ENCODE measurements at places on chromosomes 4 and X.

GRCh38 chr4:24734511-24734910 is 60.9 kb upstream of the SOD3 start:
- DNase-seq = no peak

GRCh38 chr4:1333256-1333655 is 13.8 kb upstream of the UVSSA start:
- DNase-seq = no peak

DNA sequence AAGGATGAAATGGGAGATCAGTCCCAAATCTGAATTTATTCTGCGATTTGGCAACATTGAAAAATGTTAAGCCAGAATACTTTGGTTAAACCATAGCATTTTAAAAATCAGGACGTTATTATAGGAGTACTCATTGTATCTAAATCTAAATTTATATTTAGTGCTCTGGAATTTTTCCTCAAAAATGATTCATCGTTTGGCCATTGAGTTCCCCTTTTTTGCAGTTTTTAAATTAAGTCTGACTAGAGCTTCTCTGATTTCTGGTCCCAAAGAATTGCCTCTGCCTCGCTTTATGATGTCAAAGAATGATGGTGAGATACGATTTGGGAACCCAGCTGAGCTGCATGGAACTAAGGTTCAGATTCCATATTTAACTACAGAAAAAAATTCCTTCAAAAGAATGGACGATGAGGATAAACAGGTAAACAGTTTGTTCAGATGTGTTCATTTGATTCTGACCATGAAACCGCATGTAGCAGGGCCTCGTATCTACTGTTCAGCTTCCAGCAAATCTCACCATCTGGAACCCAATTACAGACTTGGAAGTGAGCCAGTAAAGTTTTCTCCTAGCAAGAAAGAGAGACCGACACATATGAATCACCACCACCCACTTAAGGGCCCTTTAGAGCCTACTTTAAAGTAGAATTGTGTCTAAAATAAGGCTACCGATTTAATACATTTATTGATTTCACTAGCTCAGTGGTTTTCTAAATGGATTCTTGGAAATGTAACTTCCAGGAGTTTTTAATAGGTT is 75.6 kb downstream of the REPS2 start:
- no peak for DNase-seq

DNA sequence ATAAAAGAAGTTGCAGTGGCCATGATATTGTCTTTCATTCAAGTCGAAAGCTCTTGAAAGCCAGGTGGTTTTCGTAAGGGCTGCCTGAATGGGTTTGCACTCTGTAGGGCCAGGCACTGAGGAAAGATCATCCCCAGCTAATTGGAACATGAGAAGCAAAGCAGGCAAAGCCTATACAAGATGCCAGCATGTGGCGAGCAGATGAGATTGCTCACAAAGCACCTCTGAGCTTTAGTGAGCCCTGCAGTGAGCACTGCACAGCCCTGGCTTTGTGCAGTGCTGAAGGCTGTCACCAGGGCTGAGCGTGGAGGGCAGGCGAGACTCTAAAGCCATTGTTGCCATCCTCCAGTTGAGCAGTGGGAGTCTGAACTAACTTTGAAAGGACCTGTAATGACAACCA is 53.8 kb downstream of the HADH start:
- no peak for DNase-seq

- DNase-seq = peak; percentile 67
These were observed 64.1 kb downstream of the RLIM start for GRCh38 chrX:74550295-74550802.

DNA sequence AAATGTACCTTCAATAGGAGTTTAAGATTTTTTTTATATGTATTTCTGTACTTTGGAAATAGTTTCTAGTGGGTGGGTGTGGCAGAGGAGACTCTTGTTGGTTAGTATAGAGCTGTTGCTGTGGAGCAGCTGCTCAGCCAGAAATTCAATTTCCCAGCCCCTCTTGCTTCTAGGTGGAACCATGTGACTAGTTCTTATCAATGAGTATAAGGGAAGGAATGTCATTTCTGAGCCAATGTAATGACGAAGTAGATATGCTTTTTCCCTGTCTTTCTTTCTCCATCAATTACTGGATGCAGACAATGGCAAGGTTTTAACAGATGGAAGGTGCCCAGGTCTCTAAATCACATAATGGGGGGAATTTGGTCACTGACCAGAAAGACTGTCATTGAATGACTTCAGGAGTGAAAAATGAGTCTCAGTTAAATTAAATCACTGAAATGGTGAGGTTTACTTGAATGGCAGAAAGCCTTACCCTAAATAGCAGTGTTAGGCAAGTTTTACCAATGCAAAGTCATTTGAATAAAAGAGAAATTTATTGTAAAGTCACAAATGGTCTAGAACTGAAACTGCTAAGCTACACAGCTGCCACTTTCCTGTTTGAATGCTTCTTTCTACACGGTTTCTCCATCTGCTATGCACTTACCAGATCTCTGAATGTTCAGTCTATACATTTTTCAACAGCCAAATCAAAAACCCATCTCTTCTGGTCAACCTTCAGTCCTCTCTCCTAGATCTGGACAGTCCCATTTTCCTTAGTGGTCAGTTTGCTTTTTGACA is 795.4 kb upstream of the MAGEB2 start:
- DNase-seq = no peak

DNA sequence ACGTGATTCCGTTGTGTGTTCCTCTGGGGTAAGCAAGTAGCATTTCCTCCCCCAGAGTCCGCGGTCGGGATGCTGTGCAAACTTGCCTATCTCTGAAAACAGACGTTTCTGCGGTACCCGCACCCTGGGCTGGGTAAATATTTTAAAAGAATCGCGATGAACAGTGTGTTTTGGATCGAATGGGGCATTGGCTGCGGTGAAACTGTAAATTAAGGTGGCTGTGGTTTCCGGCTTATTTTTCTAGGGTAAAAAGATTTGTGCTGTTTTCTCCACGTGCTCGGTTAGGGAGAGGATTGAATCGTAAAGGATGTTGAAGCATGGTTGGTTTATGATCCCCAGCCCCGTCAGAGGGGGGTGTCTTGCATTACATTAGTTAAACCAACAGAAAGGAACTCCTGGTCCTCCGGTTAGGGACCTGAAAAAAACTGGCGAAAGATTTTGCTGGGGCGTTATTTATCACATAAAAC is 1.2 kb downstream of the HHIP start:
- DNase-seq = no peak

- DNase-seq = no peak
These were observed 34.8 kb downstream of the CCDC149 start for GRCh38 chr4:24877868-24878635.

GRCh38 chrX:41384051-41384705 is 50.2 kb downstream of the DDX3X start:
- DNase-seq = peak; percentile 24

DNA sequence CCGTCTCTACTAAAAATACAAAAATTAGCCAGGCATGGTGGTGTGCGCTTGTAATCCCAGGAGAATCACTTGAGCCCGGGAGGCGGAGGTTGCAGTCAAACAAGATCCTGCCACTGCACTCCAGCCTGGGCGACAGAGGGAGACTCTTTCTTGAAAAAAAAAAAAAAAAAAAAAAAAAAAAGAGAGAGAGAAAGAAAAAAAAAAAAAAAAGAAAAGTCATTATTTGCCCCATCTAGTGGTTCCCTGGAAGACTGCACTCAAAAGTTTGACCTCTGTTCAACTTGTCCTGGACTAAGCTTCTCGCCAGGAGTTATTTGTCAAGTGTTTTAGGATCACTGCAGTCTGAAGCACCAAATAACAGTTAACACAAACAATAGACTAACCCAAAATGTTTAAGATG is 45.3 kb upstream of the KCTD8 start:
- DNase-seq = no peak

GRCh38 chr4:40325406-40326019 is 9.6 kb upstream of the CHRNA9 start:
- no peak for DNase-seq

GRCh38 chr4:53804719-53805118 is 213.4 kb upstream of the LNX1 start:
- no peak for DNase-seq

- DNase-seq = no peak
These were observed 3.0 kb downstream of the ATP8A1 start for GRCh38 chr4:42653626-42654560.

GRCh38 chr4:152620915-152621314 is 58.9 kb downstream of the TMEM154 start:
- DNase-seq = no peak

GRCh38 chr4:17448689-17449088 is 63.2 kb downstream of the QDPR start:
- DNase-seq = no peak

GRCh38 chrX:10597871-10598270 is 22.5 kb downstream of the MID1 start:
- no peak for DNase-seq

- no peak for DNase-seq
These were observed 226.2 kb downstream of the PALLD start for GRCh38 chr4:168723020-168723419.

DNA sequence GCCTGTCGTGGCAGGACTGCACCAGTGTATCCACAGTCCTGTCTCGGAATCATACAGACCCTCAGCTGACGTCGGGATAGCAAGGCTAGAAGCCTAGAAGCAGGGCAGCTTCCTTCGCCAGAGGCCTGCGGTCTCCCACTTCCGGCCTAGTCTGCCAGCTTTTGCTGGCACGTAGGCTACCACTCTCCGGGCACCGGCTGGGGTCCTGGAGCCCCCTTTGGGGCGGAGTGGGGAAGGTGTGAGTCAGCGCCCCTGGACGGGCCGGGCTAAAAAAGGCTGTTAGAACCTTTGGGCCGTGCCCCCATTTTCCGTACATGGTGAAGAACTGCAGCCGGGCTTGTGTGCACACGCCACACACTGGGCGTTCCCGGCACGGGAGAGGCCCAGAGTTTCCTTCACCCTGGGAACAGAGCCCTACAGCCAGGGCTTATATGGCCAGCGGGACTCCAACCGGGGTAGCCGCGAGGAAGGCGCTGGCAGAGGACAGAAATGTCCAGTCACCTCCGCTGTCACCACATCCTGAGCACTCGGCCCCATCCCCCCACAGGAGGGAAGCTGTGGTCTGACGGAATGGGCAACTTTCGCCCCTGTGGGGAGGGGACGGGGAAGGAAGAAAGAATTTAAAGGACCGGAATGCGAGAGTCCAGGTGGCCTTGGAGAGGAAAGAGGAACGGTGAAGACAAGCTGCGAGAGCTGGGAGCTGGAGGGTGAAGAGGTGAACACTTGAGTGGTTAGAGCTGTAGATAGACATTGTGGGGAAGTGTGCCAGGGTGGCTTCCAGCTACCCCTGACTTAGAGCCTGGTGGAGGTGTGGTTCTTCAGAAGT is 4.6 kb downstream of the MAGIX start:
- no peak for DNase-seq

DNA sequence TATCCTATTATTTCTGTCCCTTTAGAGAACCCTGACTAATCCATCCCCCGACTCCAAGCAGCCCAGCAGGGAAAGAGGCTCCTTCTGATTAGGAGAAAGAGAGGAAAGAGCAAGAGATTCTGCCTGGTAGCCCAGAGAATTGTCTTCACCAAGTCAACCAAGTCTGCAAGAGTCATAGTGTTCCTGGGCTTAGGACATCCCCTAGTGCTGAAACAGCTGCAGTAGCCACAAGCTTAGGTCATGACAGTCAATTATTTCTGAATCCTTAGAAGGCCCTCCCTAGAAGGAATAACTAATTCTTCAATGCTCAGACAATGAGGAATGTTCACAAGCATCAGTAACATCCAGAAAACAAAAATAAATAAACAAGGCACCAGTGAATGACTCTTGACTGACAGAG is 480.3 kb upstream of the GRIA3 start:
- no peak for DNase-seq

DNA sequence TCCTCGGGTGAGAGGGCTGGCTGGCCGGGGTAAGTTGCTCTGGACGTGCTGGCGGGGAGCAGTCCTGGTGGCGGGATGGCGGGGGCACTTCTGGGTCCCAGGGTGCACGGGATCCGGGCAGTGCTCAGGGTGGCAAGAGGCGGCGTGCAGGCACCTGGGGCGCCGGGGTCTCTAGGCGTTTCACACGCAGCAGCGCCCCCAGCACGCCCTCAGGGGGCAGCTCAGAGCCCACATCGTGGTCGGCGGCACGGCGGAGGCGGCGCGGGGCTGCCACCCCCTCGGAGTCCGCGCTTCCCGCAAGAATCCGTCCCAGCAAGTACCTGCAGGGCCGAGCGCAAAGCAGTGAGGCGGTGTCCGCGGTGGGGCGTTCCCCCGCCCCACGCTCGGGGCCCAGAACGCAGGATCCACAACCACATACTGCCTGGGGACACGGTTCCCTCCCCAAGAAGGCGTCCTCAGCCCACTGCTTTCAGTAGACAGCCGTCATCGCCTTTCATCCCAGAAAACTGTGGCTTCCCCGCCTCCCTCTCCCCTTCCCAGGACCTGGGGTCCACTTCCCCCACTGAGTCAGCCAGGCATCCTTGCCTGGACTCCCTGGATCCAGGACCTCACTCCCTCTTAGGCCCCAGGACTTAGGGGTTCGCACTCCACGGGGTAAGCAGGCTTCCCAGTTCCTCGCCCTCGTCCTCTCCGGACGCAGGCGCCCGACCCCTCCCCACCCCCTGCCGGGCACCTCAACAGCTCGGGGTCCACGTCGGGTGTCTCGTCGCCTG is 4.1 kb downstream of the PCSK1N start:
- no peak for DNase-seq

DNA sequence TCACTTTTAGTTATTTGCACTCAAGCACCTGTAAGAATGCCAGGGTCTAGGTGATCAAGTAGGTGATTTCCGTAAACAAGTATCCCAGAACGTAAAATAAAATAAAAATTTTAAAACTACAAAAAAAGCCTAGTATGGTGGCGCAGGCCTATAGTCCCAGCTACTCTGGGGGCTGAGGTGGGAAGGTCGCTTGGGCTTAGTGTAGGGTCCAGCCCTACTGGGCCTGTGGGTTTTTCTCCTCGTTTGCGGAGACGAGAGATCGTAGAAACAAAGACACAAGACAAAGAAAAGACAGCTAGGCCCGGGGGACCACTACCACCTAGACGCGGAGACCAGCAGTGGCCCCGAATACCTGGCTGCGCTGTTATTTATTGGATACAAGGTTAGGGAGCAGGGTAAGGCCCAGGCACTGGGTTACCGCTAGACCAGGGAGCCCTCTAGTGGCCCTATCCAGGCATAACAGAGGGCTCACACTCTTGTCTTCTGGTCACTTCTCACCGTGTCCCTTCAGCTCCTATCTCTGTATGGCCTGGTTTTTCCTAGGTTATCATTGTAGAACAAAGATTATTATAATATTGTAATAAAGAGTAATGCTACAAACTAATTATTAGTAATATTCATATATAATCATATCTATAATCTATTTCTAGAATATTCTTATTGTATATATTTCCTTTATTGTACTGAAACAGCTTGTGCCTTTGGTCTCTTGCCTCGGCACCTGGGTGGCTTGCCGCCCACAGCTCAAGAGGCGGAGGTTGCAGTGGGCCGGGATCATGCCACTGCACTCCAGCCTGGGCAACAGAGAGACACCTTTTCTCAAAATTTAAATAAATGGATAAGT is 38.4 kb downstream of the SAGE1 start:
- no peak for DNase-seq

DNA sequence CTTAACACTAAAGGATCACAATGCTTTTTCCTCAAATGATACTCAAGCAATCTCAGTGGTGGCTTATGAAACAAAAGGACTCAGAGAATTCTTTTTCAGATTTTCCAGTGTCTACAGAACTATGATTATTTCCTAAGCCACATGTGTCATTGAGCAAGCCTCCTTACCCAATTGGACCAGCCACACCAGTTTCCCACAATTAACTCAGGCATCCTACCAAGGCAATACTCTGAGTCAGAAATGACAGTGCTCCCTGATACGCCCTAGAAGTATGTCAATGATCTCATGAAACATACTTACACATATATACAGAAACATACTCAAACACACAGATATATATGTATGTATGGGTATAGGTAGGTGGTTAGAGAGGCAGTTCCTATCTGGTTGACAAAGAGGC is 4.8 kb downstream of the ADAMTS3 start:
- DNase-seq = no peak
